ENCODE measurements at places on chromosomes 12 and 14.

DNA sequence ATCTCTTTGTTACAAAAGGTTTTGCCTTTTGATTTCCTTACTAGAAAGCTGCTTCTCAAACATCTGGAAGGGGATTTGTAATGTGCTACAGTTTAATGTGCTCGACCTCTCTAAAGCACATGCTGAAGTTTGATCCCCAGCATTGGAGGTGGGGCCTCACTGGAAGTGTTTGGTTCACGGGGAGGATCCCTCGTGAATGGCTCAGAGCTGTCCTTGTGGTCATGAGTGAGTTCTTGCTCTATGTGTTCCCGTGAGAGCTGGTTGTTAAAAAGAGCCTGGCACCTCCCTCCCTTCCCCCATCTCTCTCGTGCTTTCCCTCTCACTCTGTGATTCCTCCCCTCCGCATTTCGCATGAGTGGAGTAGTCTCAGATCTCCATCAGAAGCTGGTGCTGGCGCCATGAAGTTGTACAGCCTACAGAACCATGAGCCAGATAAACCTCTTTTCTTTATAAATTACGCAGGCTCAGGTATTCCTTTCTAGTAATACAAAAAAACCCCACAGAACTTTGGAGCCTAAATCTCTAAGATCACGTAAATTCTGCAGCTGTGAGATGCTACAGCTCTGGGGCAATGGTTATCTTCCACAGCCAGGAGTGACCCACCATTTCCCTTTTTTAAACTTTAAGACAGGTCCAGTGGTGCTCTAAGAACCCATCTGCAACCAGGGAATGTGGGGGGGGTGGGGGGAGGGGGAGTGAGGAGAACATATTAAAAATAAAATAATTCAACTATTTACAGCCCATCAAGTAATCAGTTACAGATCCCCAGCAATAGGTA is 214.4 kb downstream of the FOXN3 start:
- no peak for DNase-seq

- no peak for DNase-seq
These were observed 405.4 kb downstream of the TMTC2 start for GRCh38 chr12:83092129-83092528.

- no peak for DNase-seq
These were observed 308.2 kb downstream of the ATP23 start for GRCh38 chr12:58249610-58250009.

DNA sequence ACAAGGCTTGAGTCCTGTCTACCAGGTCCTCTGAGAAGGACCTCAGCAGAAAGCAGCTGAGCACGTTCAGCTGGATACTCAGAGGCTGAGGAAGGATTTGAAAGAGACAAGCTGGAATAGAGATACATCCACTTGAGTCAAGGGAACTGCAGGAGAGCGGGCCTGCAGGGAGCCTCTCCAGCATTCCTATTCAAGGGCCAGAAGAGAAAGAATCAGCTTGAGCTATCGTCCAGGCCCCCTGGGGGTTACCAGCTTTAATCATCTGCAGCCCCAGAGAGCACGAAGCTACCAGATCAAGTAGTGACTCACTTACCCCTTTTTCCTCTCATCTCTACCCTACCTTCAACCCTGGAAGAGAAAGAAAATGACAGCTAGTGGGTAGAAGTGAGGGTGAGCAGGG is 80.9 kb downstream of the NDUFA12 start:
- DNase-seq, result no peak

GRCh38 chr14:69775012-69775411 is 8.1 kb downstream of the SRSF5 start:
- no peak for DNase-seq

- no peak for DNase-seq
These were observed 109.4 kb upstream of the NOS1 start for GRCh38 chr12:117470804-117471203.

DNA sequence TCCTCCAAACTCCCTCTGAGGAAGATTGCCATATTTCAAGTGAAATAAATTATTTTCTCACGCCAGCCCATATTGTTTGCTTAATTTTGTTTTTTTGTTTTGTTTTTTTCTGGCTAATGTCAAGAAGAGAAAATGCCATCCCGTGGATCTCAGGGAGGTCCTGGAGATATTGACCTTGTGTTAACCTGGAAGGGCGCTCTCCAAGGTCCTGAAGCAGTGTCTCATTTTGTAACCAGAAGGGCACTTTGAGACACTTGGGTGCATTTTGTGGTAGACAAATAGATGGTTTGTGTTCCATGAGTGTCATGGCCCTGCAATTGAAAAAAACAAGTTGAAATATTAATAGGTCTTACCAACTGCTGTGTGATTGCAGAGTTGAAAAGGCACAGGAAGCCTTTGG is 268.9 kb downstream of the SUDS3 start:
- DNase-seq, result peak; percentile 37

DNA sequence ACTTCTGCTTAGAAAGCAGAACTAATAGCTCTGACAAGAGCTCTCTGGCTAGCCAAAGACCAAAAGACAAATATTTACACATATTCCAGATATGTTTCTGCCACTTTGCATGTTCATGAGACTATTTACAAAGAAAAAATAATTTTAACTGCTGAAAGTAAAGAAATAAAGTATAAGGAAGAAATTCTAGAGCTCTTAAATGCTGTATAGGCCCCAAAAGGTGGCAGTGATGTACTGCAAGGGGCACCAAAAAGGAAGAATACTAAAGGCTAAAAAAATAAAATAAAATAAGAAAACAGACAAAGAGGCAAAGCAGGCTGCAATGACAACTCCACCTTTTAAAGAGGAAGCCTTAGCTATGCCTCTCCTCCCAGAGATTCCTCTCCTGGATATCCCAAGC is 23.0 kb downstream of the KLRK1 start:
- DNase-seq, result peak; percentile 76
